ENCODE measurements at places on chromosomes 11 and 22.

DNA sequence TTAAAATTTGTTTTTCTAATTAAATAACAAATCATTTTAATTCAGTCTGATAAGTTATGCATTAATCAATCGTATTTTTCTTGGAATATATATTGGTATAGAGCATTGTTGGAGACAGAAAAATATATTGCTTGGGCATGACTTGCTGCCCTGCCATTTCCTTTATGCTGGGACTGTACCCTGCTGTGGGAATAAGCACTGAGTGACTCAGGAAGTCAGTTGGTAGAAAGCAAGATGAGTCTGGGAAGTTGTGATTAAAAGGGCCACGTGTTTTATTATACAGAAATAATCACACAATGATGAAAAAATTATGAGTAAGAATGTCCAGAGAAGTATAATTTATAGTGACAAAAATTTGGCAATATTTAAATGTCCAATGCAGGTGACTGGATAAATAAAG is 139.5 kb downstream of the KIF18A start:
- DNase-seq: no peak

DNA sequence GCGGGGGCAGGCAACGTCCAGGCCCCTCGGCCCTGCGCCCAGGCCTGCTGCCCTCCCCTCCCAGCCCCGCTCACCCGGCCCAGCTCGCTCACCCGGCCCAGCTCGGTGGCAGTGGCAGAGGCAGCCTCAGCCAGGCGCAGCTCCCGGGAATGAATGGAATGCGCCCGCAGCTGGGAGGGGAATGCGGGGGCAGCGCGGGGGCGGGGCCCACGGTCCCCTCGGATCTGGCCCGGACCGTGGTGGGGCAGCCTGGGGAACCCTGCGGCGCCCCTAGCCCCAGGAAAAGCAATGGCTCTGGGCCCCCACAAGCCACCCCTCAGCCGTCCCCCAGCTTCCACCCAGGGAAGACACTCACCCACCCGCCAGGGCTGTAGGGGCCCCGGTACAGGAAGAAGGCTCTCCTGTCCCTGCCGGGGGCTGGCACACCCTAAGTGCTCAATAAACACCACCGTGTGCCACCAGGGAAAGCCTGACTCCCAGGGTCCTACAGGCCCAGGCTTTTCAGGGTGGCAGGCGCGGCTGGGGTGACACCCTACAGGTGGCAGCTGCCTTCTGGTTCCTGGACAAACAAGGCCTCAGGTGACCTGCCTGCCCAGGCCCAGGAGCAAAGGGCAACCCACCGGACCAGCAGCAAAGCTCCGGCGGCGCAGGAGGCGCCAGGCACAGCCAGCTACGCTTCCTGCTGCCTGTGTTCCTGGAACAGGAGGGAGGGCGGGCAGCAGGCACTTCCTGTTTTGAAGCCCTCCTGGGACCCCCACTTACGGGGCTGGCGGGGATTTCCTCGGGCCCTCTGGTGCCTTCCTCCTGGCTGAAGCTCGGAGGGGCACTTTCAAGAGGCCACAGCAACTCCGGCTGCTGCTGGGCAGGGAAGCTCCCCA is 13.8 kb downstream of the PLXNB2 start:
- peak; percentile 71 for DNase-seq

GRCh38 chr11:119175493-119176077 is 7.1 kb downstream of the NLRX1 start:
- no peak for DNase-seq

DNA sequence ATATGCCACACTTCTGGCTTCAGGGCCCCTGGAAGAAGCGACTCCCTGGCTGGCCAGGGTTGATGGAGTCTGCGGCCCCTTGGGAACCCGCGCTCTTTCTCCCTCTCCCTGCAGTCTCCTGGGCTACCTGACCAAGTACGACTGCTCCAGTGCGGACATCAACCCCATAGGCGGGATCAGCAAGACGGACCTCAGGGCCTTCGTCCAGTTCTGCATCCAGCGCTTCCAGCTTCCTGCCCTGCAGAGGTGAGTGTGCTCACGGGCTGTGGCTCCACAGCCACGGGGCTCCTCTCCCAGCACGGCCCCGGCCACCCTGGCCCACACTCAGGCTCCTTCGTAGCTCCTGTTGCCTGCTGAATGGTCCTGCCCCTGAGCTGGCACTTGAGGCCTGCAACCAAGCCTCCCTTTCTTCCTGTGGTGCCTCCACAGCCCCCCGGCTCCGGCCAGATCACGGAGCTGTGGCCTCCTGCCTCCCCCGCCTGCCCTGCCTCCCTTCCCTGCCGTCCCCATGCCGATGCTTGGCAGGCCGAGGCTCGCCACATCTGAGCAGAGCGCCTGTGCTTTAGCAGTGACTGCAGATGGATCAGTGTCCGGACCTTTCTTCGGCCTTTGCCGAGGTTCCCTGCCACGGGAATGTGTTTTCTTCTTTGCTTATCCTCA is 36.2 kb upstream of the KRTAP5-7 start:
- DNase-seq: no peak

DNA sequence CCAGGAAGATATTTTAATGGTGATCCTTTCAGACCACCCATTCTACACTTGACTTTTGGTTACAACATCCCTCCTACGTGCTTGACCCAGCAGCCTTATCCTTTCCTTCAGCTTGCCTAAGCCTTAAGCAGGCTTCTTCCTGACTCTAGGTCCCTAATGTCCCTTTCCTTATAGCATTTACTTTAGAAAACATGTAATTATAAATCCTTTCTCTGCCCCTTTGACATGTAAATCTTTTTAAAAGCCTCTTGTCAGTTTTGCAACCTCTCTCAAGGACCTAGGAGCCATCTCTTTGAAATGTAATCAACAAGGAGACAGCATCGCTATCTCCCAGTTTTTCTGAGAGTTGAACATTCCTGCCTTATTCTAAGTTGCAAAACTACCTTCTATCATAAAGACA is 1255.2 kb downstream of the LRRC4C start:
- DNase-seq: no peak

DNA sequence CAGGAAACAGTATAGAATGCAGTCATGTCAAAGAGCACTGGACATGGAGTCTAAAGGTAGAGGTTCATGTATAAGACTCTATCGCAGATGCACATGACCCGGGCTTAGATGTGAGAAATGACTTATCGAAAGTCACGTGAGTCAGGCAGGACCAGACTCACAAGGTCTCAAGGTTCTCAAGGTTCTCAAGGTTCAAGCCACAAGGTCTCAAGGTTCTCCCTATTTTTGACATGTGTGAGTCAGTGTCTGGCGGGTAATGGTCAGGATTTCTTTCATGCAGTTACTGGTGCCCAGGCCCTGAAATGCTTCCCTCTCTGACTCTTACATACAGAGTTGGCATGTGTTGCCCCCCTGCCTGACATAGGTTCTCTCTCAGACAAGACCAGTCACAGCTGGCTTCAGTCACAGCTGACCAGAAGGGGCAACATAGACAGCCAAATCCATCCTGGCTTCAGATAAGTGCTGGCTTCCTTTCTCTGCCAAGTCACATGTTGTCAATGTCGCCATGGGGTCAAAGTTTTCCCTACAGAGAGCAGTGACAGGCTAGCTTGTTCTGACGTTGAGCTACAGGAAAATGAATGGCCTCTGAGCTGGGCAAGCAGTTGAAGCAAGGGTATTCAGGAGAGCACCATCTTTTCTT is 10.1 kb downstream of the CSRP3 start:
- no peak for DNase-seq

DNA sequence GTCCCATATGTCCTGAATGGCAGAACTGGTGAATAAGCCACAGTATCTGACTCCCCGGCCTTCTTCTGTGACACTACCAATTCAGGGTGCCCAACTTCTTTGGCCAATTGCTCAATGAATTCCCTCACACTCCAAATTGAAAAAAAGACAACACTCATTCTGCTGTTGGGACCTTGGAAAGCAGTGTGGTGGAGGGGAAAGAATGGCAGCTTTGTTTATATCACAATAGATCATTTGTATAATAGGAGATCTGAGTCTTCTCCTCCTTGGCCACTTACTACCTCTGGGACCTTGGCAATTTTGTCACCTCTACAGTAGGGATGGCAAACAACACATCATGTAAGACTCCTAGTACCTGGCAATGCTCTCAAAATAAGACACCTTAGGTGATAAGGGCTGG is 64.6 kb downstream of the OPCML start:
- DNase-seq: no peak

DNA sequence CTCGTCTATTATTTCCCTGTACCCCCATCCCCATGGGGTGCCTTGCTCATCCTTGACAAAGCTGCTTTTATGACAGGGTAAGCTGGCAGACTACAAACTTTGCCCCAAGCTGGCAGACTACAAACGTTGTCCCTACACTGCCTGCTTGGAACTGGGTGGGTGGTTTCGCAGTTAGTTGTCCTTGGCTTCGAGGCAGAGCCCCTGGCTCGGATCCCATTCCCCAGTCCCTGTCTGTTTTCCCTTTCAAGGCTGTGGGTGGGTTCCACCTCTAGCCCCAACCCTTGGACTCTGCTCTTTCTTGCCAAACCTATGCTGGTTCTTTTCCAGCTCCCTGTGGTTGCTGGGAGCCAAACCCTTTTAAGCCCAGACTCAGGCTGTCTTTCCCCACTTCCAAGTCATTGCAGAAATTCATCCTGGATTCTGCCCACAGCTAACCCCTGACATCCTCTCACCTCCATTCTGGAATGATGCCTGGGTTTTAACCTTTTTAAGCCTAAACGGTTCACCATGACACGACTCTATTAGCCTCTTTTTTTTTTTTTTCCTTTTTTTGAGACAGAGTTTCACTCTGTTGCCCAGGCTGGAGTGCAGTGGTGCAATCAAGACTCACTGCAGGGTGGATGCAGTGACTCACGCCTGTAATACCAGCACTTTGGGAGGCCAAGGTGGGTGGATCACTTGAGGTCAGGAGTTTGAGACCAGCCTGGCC is 9.2 kb upstream of the RBM14 start:
- DNase-seq: no peak

- DNase-seq: no peak
Observed at GRCh38 chr11:12631651-12632050, 42.6 kb upstream of the TEAD1 start.

DNA sequence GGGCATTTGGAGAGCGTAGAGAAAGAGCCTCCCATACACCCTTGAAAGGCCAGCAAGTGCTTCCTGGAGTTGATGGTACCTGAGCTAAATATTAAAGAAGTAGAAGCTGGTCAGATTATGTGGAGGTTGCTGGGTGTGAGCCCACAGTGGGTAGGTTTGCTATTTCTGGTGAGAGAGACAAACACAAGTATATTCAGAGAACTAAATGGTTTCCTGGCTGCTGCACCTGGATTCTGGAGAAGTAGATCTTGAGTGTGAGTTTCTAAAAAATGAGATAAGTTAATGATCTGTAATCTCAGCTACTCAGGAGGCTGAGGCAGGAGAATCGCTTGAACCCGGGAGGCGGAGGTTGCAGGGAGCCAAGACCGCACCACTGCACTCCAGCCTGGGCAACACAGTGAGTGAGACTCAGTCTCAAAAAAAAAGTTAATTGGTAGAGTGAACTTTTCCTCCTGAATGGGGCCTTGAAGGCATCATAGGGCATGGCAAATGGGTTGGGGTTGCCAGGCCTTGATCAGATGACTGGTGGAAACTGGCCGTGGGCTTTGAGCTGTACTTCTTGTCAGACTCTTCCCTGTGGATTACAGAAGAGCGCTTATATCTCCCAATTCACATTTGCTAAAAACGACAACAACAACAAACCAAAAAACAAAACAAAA is 75.8 kb downstream of the ADAMTS15 start:
- DNase-seq: no peak

DNA sequence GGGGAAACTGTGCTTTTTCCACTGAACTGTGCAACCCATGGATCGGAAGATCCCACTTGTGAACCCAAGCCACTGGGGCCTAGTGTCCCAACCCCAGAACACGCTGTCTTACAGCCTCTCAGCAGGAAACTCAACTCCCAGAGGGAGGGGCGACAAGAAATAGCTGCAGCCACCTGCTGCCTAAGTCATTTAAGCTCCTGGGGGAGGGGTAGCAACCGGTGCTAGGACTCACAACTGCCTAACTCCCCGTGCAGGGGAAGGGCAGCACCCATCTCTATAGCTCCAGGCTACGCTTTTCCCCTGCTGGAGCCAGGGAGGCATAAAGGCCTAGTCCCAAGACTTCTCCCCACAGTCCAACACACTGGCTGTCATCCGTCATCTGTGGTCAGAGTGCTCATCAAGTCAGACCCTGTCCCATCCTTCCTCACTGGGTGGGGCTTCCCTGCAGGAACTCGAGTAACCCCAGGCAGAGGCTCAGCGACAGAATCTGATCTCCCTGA is 363.0 kb downstream of the LUZP2 start:
- no peak for DNase-seq

DNA sequence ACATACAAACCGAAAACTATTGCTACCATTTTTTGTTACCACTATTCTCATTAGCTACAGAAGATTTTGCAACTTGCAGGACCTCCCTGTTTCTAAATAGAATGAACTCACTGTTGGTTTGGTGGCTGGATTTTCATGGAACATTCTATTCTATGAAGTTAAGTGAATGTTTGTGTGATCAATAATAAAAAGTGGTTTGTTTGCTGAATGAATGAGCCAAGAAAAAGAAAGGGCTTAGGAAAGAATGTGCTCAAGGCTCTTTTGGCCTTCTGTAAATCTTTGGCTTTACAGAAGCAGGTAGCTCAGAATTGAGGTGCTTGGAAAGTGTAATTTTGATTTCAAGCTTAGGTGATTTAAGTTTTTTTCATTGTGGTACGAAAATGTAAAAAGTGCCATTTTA is 5.9 kb upstream of the SCGB1D2 start:
- no peak for DNase-seq

- peak; percentile 50 for DNase-seq
Observed at GRCh38 chr22:44291674-44292360, 20.9 kb downstream of the SHISAL1 start.

- DNase-seq: no peak
Observed at GRCh38 chr11:108228251-108228650, 5.4 kb downstream of the ATM start.

- peak; percentile 85 for DNase-seq
Observed at GRCh38 chr22:50306753-50307749, at the start of gene PLXNB2. PLXNB2 (minus strand) TSS chr22:50307646; CDS start chr22:50290584, 17,062 bp downstream.

DNA sequence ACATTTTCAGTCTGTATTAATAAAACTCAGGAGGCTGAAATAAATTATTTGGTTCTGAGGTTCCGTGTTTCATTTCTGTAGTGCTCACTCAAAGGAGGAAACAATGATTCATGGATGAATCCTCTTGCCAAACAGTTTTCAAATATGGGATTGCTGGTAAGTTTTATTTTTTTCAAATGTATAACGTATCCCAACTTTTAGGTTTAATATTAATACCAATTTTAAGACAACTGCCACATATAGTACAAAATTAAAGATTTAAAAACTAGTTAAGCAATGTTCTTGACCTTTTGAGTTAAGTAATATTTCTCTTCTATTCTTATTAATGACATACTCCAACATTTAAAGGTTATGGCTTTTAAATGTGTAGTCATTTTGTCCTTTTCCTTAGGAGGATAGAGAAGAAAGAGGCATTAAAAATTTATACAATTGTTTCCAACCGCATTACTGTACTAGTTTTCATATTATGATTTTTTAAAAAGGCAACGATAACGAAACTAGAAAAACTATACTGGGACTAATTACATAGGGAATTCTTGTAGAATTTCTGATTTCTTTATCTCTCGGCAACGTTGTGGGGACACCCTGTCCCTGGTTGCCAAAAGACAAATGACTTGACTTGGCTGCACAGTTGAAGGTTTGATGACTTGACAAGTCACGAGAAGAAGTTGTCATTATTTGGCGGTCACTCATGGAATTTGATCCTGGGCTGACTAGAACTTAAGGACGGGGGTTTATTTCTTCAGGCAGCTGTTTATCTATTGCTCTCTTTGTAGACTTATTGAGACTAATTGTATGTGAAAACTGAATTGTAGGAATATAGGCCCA is 69.1 kb upstream of the ADSL start:
- no peak for DNase-seq

- DNase-seq: no peak
Observed at GRCh38 chr22:37241351-37242142, 2.5 kb downstream of the RAC2 start.
